ENCODE measurements at places on chromosomes 12 and 14. TPM values are rescaled to one million over a fixed set of nuclear protein-coding genes. Genes with fewer than 3 reads are reported as not detected.

SPTB gene
- 5.0 TPM for total RNA-seq

DNM1L gene
- 121 TPM for total RNA-seq

RAD52 gene
- total RNA-seq, result 28.3 TPM

KCNJ8 gene
- 7.8 TPM for total RNA-seq

CCDC38 gene
- total RNA-seq, result not detected

MED6 gene
- 46.5 TPM for total RNA-seq

RPL10L gene
- total RNA-seq, result not detected

RIMKLB gene
- total RNA-seq, result 59.8 TPM

NEUROD4 gene
- total RNA-seq, result 3.3 TPM

PMCH gene
- not detected for total RNA-seq

Measured in type B pancreatic cell (in vitro differentiated cells).